Tibial artery (tissue), 4 donors: ENCODE measurements at places on chromosomes 7 and 10.

DNA sequence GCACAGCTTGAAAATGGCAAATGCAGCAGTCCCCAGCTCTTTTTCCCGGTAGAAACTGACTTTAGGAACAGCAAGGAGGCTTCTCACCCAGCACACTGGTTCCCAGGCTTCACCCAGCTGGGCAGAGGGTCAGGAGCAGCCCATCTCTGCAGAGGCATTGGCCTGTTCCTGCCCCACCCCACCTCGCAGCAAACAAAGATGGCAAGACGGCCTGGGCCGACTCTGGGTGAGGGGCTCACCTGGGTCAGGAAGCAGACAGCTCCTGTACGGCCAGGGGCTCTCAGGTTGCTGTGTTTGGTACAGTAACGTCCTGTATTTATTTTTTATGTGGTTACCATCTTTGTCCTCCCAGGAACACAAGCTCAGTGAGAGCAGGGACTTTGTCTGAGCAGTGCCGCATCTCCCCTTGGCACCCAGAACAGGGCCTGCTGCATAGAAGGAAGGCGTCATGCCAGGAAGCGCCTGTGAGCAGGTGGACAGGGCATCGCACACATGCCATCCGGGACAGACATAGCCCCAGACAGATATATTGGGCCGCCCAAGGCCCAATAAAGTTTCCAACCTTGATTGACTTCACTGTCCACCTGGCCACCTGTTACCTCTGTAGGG, 585.0 kb upstream of the FOXK1 start:
- DNase-seq: peak; percentile 55

DNA sequence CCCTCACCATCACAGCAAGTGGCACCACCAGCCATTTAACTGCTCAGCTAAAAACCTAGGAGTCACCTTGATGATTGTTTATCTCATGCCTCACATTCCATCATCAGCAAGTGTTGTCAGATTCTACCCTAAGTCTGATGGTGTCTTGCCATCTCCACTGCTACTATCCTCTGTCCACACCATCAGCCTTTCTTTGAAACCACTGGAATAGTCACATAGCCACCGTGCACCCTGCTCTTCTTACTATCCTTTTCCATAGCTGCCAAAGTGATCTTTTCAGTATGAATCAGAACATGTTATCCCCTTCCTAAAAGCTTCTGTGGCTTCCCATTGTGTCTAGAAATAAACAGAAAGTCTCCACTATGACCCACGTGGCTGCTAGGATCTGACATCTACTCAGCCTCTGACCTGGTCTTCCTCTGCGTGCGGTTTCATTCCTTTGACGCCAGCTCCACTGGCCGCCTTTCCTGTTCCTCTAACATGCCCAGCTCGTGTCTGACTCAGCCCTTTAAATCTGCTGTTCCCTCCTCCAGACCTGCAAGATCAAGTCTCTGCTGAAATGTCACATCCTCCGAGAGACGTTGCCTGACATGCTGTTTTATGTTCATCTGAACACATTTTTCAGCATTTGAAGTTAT, 16.5 kb upstream of the CHN2 start:
- peak; percentile 62 for DNase-seq

GRCh38 chr7:1028775-1029636, 15.3 kb upstream of the GPR146 start:
- peak; percentile 93 for DNase-seq

DNA sequence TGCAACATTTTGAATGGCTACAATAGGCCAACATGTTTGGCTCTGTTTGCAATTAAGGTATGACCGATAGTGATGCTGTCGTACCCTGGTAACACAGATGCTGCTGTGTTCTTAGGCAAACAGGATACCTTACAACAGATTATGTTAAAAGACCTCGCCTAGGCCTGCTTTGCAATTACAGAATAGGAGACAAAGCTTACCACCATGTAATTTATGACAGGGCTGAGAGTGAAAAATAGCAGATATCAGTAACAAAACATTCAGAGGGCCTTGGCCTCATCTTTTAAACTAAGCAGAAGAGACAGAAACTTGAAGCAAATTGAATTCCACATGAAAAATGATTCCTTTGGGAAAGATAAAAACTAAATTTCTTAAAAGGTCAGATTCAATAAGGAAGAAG, 29.4 kb upstream of the ABLIM1 start:
- DNase-seq: no peak
